CD8-positive, alpha-beta memory T cell (primary cell): ENCODE measurements at places on chromosomes 16 and 17. TPM values are rescaled to one million over a fixed set of nuclear protein-coding genes. Genes with fewer than 3 reads are reported as not detected.
A peak's percentile ranks its signal among the peaks of the same experiment; 100 is the strongest.

GRCh38 chr17:82559566-82560251 lies 40.2 kb downstream of the FOXK2 start:
- H3K4me3 ChIP-seq, result no peak overlapping the region
- peaks cover 10% of the 10 kb centered on the region for H3K4me1 ChIP-seq
- H3K27ac ChIP-seq, result no peak overlapping the region
- no peaks in the 10 kb centered on the region for H3K27me3 ChIP-seq
- H3K36me3 ChIP-seq, result no peaks in the 10 kb centered on the region

GRCh38 chr17:8060274-8060673 lies 21.4 kb downstream of the ALOX15B start:
- H3K36me3 ChIP-seq, result no peaks in the 10 kb centered on the region
- H3K27ac ChIP-seq, result no peak overlapping the region
- H3K27me3 ChIP-seq, result peaks cover 21% of the 10 kb centered on the region
- peak; percentile 63 for DNase-seq

GRCh38 chr17:4944554-4945175 lies 3.7 kb downstream of the PFN1 start:
- peak overlapping the region; percentile 51 for H3K4me3 ChIP-seq
- peaks cover 35% of the 10 kb centered on the region for H3K36me3 ChIP-seq
- peaks cover 62% of the 10 kb centered on the region for H3K4me1 ChIP-seq
- H3K27ac ChIP-seq, result peak overlapping the region; percentile 65

- H3K36me3 ChIP-seq, result no peaks in the 10 kb centered on the region
- DNase-seq, result peak; percentile 3
- H3K4me1 ChIP-seq, result peaks cover 27% of the 10 kb centered on the region
- H3K27ac ChIP-seq, result peak overlapping the region; percentile 76
- peak overlapping the region; percentile 85 for H3K4me3 ChIP-seq
Observed at GRCh38 chr17:32445074-32445415, 735 bp downstream of the PSMD11 start.

Gene KRT20
- total RNA-seq, result not detected

Gene SLC47A1
- total RNA-seq, result 0.15 TPM
